ENCODE measurements at places on chromosomes 1 and 21.

- DNase-seq: no peak
Measured at GRCh38 chr21:24995216-24995615, 612.1 kb downstream of the MRPL39 start.

DNA sequence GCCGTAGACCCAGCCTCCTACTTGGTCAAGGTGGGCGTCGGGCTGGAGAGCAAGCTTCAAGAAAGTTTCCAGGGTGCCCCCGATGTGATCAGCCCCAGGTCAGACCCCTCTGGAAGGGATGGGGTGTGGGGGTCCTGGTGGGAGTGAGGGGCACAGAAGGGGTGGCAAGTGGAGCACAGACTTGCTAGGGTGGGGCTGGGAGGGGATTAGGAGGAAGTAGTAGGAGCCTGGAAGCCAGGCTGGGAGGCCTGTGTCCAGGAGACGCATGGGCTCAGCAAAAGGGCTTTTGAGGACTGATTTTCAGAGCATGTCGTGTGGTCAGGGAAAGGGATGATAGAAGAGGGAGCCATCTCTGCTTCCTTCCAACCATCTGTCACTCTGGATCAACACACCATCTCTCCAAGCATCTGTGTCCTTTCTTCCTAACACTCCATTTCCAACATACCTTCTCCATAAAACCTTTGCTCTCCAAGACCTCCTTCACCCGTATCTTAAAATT, 8.5 kb downstream of the TRIM46 start:
- no peak for DNase-seq

DNA sequence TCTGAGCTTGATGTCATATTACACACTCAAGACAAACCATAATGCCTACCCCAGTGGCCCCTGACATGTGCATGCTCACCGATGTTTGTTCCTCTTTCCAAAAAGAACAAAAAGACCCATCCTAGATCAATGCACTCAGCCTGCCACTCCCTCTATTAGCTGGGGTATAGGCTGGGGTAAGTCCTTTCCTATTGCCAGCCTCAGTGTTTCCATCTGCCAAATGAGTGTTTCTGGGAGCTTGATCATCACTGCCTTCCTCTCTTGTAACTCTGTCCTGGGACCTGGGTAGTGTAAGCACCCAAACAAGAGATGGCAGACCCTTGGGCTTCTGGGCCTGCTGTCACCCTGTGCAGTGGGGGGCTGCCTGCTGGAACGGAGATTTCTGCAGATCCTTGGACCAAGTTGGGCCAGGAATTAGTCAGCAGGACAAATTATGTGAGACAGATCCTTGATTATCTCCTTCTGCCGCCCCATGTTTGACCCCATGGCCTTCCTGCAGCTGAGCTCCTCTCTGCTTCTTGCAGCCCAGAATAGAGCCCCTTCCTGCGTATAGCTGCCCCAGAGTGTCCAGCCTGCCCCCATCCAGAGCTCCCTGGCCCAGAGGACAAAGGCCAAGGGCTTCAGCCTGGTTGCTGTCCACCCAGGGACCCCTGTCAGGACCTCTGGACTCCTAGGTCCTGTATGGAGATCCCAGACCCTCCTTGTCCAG, 31.5 kb upstream of the LRP8 start:
- DNase-seq: no peak

DNA sequence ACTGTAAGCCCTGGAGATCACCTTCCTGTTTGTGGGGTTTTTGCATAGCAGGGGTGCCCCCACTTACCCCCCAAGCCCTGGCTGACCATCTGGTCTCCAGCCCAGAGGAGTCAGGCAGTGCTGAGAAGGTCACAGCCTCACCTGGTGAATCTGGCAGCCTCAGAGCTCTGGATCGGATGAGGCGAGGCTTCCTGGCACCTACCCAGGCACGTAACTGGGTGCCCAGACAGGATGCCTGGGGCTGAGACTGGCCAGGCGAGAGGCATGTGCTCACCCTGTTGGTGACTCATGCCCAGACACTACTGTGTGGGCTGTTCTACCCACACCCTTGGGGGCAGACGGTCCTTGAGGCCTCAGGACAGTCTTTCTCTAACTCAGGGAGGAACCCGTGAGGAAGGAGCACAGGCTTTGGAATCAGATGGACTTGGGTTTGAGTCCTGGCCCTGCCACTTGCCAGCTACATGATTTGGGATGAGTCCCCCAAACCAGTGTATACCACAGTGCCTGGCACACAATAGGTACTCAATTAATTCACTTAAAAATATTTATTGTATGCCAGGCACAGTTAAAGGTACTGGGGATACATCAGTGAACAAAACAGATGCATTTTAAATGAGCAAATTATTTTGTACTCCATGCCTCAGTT, 15.1 kb upstream of the PADI3 start:
- DNase-seq: peak; percentile 94

GRCh38 chr1:148160048-148160342, 7.9 kb upstream of the NBPF11 start:
- peak; percentile 1 for DNase-seq

Data from H4 (cell line).